ENCODE measurements at places on chromosomes 3 and 15. TPM values are rescaled to one million over a fixed set of nuclear protein-coding genes. Genes with fewer than 3 reads are reported as not detected.

The LCTL gene
- not detected for total RNA-seq

The GPR62 gene
- not detected for total RNA-seq

The PGBD4 gene
- 1.4 TPM for total RNA-seq

The TNFAIP8L3 gene
- 0.97 TPM for total RNA-seq

The TRIM59 gene
- total RNA-seq = 5.1 TPM

The CPB1 gene
- not detected for total RNA-seq

The ZBBX gene
- total RNA-seq = not detected

The DGKG gene
- total RNA-seq = 20.5 TPM

The MAP6D1 gene
- total RNA-seq = 1.7 TPM

The EFHB gene
- total RNA-seq = not detected

The SLC28A1 gene
- not detected for total RNA-seq

The CCDC39 gene
- total RNA-seq = not detected

The FOXB1 gene
- total RNA-seq = 0.06 TPM

The DOCK3 gene
- 0.36 TPM for total RNA-seq

The TMCO5A gene
- not detected for total RNA-seq

The ZNF662 gene
- total RNA-seq = 0.30 TPM

The GOLGA8G gene
- not detected for total RNA-seq

The DZIP1L gene
- 9.7 TPM for total RNA-seq

The NUDT16 gene
- 13.1 TPM for total RNA-seq

The COX5A gene
- total RNA-seq = 59.7 TPM

The KIF15 gene
- total RNA-seq = 38.3 TPM

The TMEM207 gene
- not detected for total RNA-seq

All from Daoy (cell line).